ENCODE measurements at places on chromosomes 6 and 20.
A peak's percentile ranks its signal among the peaks of the same experiment; 100 is the strongest.

GRCh38 chr20:49762940-49763766, 49.5 kb upstream of the B4GALT5 start:
- no peak for DNase-seq

DNA sequence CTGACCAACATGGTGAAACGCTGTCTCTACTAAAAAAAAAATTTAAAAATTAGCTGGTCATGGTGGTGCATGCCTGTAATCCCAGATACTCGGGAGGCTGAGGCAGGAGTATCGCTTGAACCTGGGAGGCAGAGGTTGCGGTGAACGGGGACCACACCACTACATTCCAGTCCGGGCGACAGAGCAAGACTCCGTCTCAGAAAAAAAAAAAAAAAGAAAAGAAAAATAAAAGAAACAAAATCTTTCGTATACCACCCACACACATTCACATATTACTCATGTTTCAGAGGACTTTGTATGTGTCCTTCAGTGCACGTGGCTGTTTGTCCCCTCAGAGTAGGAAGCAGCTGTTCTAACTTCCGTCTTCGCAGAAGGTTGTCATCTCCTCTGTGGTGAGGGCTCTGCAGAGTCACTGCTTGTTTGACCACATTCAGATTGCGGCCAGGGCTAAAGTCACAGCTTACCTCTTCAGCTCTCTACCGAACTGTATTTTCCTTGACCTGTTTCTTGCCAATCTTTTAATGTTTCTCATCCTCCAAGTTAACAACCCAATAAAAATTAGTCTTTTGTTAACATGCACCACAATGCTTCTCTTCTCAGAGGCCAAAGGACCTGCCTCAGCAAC, 36.6 kb upstream of the HIVEP1 start:
- DNase-seq, result peak; percentile 0

- no peak for DNase-seq
These were observed 16.2 kb downstream of the HLA-DPB1 start for GRCh38 chr6:33091957-33092356.

- no peak for DNase-seq
These were observed 758.1 kb upstream of the EPHA7 start for GRCh38 chr6:94177429-94177828.

DNA sequence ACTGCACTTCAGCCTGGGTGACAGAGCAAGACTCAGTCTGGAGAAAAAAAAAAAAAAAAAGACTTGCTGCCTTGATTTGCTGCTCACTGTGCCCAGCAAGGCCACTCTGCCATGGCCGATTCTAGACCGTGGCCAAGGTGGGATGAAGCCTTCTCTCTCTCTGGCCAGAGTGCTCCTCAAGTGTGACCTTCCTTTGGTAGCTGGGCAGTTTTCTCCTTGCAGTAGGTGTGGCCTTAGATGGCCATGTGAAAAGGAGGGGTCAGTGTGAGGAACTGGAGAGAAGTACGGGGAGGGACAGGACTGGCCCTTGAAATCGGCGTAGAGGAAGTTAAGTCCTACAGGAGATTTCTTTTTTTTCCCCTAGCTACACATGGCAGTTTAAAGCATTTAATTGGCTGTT, 272.0 kb downstream of the ARID1B start:
- DNase-seq, result no peak

DNA sequence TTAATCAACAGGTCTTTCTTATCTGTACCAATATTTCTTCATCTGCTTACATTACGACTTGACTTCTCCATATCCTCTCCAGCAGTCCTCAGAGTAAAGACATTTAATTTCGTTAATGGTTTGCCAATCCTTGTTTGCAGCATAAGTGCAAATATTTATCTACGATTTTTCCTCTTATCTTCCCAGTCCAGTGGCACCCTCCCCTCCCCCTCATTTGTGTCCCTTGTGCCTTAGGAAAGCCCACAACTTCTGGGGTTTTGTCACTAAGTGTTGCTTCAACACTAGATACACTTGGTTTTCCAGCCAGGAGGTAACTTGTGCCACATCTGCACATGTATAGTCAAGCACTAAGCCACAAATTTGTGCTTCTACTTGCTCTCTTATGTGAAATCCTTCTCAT, 327.2 kb downstream of the CBLN4 start:
- no peak for DNase-seq

DNA sequence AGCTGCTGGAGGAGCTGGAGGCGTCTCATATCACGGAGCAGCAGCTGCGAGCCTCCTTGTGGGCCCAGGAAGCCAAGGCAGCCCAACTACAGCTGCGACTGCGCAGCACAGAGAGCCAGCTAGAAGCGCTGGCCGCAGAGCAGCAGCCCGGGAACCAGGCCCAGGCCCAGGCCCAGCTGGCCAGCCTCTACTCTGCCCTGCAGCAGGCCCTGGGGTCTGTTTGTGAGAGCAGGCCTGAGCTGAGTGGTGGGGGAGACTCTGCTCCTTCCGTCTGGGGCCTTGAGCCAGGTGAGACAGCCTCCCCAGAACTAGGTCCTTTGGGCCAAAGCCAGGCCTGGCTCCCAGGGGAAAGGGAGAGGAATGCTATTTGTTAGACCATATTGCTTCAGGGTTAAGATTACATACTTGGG, 31.7 kb downstream of the C20orf173 start:
- DNase-seq, result peak; percentile 38

DNA sequence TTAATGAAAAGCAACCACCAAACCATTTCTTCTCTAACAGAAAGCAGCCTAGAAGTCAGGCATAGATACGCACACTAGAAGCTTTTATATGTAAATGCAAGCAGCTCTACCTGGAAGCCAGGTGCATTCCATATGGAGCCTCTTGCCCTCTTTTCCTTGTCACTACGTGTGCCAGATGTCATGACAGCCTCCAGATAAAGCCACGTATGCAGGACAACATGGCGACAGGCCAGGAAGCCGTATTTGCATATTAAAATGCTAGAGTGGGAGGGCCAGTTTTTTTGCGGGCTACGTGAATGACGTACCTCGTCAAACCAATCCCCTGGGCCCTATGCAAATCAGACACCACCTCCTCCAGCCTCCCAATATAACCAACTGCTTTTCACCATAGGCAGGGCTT, 308.1 kb upstream of the SPTLC3 start:
- no peak for DNase-seq

GRCh38 chr6:57158658-57159057, 13.5 kb upstream of the BAG2 start:
- no peak for DNase-seq

GRCh38 chr6:139369568-139370282, 4.7 kb downstream of the CITED2 start:
- DNase-seq, result no peak

GRCh38 chr6:116887894-116888293, 10.9 kb downstream of the RFX6 start:
- no peak for DNase-seq
